Ecto neural progenitor cell (in vitro differentiated cells): ENCODE measurements at places on chromosomes 1 and 21.

DNA sequence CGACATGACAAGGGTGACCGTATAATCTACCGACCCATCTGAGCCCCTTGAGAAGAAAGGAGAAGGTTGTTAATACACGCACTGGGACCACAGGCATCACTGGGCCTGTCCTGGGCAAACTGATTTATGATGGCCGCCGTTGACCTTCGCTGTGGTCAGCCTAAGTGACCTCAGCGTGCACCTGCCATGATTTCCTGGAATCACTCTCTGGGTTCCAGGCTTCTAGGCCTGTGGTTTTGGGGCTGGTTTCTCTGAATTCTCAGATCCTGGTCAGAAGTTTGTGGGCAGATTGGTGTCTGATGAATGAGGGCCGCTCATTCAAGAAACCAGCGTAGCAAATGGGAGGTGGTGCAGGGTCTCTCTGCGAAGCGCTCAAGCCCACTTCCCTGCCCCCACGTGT is 64.0 kb downstream of the SIK1 start:
- no peak for DNase-seq

- DNase-seq: no peak
Observed at GRCh38 chr1:188670837-188671236, 1806.8 kb downstream of the BRINP3 start.

GRCh38 chr1:234656944-234657654 is 47.1 kb upstream of the IRF2BP2 start:
- no peak for DNase-seq

GRCh38 chr1:206544562-206545257 is 37.4 kb downstream of the RASSF5 start:
- DNase-seq: peak; percentile 91

- DNase-seq: peak; percentile 59
Observed at GRCh38 chr1:100354971-100355394, 2.7 kb downstream of the CDC14A start.

- DNase-seq: no peak
Observed at GRCh38 chr1:216702170-216702569, 21.1 kb downstream of the ESRRG start.

DNA sequence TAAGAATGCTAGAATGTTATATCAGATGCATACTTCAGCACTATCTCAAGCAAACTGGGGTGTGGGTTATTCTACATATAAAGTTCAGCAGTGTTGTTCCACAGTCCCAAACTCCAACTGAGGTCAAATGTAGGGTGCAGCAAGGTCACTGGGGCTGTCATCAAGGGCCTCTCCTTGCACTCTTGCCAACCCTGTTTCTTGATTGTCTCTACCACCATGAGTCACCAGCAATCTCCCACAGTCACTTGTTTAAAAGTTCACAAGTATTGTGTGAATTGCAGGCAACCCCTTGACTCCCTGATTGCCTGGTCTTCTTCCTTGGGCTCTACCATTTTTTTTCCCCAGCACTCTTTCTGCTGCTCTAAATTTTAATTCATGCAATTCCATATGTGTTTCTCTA is 10.6 kb downstream of the METTL18 start:
- no peak for DNase-seq

DNA sequence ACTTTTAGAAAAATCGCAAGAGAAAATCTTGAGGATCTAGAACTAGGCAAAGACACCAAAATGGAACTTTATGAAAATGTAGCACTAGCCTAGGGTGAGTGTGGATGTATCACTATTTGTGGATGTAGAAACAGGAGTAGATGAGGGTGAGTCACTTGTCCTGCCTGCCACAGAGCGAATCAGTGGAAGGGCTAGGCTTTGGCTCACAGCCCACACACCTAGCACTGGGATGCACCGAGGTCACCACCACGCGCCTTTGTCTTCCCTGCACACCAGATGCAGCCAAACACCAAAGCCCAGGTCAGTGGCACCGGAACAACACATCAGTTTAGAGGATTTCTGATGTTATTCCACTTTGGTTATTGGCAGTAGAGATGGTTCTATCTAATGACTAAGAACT is 38.2 kb downstream of the PKNOX1 start:
- DNase-seq: no peak
